Aorta (tissue), 5 donors: ENCODE measurements at places on chromosomes 6 and 20. TPM values are rescaled to one million over a fixed set of nuclear protein-coding genes. Genes with fewer than 3 reads are reported as not detected.

PRRT1 gene
- total RNA-seq: 7.0 TPM

GPR6 gene
- not detected for total RNA-seq

THBD gene
- 79.8 TPM for total RNA-seq

LGSN gene
- not detected for total RNA-seq
